ENCODE measurements at places on chromosomes 2 and 18. TPM values are rescaled to one million over a fixed set of nuclear protein-coding genes. Genes with fewer than 3 reads are reported as not detected.
A peak's percentile ranks its signal among the peaks of the same experiment; 100 is the strongest.

DNA sequence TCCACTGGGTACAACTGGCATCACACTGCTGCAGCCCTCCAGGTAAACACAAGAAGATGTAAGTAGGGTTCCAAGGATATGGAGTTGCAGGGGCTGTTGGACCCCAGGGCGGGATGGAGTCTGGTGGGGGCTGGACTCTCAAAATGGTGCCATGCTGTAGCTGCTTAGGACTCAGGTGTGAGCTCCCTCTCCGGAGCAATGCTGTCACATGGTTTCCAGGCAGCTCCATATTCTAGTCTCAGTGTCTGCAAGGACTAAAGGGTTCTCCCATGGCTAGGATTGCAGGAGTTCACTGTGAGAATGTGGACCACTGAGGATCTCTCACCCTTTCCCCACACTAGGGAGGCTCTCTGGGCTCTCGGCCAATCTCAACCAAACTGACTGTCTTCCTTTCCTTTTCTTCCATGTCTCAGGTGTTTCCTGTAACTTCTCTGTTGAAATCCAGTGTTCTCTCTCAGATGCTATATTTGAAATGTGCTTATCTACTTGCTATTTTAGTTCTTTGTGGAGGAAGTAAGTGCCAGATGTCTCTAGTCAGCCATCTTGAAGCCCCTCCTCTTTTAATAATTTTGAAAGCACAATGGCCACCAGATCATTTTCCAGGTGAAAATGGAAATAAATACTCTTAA is 57.6 kb downstream of the CCNT2 start:
- DNase-seq: peak; percentile 12

DNA sequence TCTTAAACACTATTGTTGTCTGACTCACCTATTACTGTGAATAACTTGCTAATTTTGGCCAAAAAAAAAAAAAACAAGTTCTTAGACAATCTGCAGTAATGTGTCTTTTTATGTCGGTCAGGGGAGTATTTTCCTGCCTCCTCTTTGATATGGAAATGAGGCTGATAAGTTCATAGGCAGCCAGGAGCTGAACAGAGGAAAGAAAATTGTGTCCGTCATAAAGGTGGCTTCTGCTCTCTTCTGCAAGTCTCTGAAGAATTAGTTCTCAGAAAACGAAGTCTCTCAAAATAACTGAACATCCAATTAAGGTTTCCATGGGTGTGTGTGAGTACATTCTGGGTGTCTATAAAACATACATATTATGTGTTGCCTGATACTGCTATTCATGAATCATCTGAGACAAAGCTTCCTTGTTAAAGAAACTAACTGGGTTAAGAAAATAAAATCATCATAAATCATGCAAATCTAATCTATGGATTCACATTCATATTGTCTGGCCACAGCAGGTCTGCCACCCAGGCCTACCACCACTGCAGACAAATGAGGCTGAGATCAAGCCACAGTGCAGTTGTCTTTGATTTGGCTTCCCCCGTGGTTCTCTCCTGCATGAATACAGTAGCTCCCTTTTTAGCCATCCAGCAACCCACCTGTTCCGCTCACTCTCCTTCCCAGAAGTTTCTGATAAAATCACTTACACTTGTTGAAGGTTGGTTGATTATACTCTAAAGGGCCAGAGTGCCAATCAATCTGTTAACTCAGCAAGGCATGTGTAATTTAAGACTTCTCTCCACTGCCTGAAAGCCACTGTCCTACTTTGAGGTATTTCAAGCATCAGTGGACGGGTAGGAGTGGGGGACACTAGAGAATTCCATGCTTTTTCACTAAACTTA is 19.4 kb upstream of the SP5 start:
- no peak for DNase-seq

- DNase-seq: no peak
These were observed 14.1 kb downstream of the RIF1 start for GRCh38 chr2:151423760-151424159.

- DNase-seq: no peak
These were observed 122.3 kb downstream of the LYPD6B start for GRCh38 chr2:149160701-149161217.

GRCh38 chr2:205954707-205955106 is 131.3 kb downstream of the INO80D start:
- DNase-seq: no peak

Gene ACTR3
- total RNA-seq: 63.6 TPM

Gene POU3F3
- total RNA-seq: not detected

Measured in lung microvascular endothelial cell (primary cell).